Stimulated activated CD8-positive, alpha-beta memory T cell treated with anti-CD3 and anti-CD28 coated beads, Interleukin-15, amount 100 ng/mL, for 48 hours (primary cell): ENCODE measurements at places on chromosomes 3 and 15.

- no peak for DNase-seq
Measured at GRCh38 chr15:77224352-77224751, 153.4 kb upstream of the TSPAN3 start.

GRCh38 chr15:59349680-59350420 is 22.8 kb downstream of the MYO1E start:
- DNase-seq: no peak

DNA sequence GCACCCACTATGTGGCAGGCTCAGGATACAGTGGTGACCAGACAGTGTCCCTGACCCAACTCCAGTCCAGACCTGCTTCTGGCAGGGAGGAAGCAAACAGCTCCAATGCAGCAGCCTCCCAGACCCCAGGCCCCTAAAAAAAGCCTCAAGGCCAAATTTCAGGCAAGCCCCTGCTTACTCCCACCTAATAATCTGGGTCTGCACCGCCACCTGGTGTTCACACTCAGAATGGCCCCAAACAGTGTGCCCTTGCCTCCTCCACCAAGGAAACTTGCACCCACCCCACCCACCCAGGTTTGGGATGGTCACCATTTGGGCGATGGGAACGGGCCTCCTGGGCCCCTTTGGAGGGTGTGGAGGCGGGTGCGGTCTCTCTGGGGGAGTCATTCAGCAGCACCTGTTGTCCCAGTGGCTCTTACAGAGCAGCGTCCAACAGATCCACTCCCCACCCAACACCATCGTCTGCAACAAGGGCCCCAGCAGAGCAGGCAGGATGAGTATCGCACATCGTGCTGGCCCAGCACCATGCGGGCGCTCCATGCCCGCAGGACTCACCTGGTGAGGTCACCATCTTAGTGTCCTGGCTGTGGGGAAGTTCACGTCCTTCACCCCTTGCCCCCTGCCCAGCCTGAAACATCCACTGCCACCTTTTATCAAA is 17.3 kb downstream of the C3orf18 start:
- DNase-seq: peak; percentile 32

GRCh38 chr3:140571836-140572235 is 106.0 kb upstream of the TRIM42 start:
- DNase-seq: no peak

GRCh38 chr3:24829011-24829581 is 334.4 kb upstream of the THRB start:
- no peak for DNase-seq

DNA sequence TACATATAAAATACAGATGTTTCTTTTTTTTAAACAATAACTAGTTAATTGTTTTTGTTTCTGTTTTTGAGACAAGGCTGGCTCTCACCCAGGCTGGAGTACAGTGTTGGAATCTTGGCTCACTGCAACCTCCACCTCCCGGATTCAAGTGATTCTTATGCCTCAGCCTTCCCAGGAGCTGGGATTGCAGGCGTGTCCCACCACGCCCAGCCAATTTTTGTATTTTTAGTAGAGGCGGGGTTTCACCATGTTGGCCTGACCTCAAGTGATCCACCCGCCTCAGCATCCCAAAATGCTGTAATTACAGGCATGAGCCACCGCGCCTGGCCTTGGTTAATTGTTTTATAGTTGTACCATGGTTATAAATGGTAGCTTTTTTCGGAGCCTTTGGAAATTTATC is 72.3 kb downstream of the PIAS1 start:
- DNase-seq: no peak

DNA sequence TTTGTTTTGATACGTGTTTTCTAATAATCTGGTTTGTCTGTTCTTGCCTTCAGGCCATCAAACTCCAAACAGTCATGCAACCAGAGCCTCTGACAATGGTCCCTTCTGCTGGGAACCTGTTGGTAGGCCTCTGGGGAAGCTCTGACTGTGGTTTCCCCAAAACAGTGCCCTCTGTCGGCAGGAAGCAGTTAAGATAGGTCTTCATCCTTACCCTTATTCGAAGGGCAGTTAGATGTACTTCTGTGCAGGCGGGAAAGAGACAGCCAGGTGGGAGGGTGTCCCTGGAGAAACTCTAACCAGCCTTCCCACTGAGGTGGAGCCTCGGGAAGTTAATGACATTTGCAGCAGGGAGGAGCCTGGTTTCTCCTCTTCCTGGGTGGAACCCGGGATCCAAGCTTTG is 81.6 kb upstream of the CHMP2B start:
- DNase-seq: no peak

DNA sequence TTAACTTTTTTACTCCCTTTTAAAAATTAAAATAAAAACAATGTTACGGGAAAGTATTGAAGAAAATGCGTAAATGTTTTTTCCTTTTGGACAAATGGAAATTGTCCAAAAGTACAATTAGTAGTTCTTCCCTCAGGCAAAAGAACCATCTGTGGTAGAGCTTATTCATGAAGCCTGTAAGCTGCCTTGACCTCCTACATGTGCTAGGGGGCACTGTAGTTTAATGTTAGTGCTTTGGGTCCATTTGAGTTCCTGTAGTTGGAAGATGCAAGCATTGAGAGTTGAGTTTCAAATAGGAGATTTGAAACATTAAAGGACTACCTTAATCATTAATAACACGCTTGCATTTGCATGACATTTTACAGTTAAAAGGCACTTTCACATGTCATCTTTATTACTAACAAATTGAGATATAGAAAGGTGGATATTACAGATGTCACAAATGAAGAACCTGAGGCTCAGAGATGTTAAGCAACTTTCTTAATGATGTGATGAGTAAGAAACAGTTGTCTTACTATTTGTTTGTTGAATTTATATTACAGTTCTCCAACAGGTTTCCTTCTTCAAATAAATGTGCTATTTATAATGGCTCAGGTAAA is 1.8 kb upstream of the ZNF385D start:
- no peak for DNase-seq
